ENCODE measurements at places on chromosomes 7 and 10.

DNA sequence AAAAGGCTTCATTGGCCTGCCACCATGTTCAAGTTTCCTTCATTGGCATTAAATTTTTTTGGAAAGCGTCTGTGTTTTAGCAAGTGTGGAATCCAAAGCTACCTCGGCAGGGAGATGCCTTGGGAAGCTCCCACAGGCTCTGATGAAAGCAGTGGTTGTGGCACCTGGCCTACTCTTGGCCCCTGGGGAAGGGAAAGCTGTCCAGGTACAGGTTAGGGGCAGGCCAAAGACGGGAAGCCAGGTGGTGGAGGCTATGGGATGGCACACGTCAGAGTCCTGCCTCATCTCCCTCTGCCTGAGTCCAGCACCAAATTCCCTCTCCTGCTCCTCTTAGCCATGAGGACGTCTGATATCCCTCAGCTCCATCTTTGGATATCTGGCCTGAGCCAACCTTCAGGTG lies 49.7 kb downstream of the C10orf120 start:
- no peak for DNase-seq

GRCh38 chr7:141288626-141289025 lies 214.8 kb downstream of the TMEM178B start:
- DNase-seq: no peak

DNA sequence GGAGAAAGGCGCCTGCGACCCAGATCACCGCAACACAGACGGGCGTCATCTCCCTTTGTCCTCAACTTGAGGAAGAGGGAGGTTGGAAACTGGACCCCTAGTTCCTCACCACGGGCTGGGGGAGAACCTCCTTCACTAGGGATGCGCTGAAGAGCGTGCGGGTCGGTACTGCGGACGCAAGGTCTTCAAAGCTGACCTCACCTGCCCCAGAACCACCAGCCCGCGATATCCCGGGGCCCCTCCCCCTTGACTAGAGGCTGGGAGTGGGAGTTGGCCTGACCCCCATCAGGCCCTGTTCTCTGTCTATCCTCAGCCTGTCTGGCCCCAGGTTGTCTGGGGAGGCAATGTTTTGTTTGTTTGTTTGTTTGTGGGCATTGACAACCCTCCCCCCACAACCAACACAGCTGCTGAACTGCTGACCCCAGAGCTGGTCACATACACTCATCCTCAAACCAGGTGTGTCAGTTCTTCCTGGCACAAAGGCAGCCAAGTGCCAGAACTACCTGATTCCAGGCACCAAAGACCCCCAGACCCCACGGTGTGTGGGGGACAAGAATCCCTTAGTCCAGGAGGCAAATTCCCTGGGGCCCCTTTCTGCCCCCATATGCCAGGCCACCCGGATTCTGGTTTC lies 2.9 kb downstream of the NPM3 start:
- no peak for DNase-seq

GRCh38 chr10:132993271-132994184 lies 51.2 kb upstream of the CFAP46 start:
- DNase-seq: no peak

DNA sequence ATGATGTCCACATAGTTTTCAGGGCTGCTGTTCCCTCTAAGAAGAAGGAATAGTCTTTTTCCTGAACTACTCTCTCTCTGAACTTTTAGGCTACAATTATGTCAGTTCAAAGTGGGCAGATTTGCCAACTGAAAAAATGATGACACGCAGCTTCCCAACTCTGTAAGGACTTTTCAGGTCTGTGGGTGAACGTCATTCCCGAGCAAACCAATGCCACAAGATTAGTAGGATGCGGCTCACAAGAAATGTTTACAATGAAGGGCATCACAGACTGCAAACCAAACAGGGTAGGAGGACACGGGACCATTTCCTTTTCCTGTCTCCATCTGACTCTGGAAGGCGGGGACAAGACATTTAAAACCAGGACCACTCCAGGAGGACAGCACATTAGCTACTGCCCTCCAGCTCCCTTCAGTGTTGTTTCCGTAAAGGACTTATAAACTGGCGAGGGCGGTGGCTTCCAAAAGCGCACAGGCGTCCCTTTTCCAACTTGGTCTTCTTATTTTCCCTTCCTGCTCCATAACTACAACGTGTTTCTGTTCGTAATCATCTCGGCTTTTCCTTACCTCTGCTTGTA lies 539 bp upstream of the MKLN1 start:
- no peak for DNase-seq

DNA sequence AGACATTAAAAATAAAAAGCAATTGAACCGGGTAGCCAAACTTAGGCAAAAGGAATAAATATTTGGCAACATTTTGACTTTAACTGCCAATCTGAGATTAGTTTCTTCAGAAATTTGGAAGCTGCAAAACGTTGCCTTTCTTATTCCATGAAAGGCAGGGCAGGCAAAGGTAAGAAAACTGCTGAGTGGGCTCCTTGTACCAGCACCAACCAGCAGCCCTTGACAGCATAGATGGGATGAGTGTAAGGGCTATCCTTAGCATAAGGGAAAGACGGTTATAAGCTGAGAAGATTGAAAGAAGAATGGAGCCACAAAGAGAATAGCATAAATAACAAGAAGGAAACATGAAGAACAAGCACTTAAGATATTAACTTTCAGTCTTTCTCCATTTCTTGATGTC lies 28.6 kb downstream of the AP3M1 start:
- DNase-seq: no peak

DNA sequence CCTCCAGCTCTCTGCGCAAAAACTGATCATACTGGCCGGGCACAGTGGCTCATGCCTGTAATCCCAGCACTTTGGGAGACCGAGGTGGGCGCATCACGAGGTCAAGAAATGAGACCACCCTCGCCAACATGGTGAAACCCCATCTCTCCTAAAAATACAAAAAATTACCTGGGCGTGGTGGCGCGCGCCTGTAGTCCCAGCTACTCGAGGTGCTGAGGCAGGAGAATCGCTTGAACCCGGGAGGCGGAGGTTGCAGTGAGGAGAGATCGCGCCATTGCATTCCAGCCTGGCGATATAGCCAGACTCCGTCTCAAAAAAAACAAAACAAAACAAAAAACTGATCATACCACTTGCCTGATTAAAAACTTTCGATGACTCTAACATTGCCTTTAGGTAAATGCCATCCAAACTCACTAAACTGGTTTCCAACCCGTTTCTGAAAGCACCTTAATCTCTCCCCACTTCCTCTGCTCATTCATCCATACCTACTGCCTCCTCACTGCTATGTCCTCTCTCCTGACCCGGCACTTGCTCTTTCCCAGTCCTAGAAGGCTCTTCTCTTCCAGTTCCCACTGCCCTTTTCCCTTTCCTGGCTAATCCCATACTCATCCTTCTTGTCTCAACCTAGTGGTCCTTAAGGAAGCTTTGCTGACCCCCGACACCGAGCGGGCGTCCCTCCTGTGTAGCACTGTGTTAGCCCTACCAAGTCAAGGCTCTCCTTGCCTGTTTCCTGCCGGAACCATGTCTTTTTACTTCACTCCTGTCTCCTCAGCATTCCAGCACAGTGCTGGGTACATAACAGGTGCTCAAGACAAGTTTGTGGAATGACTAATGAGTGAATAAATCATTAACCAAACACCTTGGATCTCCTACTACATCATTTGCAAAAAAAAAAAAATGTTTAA lies 686 bp upstream of the MIOS start:
- no peak for DNase-seq

DNA sequence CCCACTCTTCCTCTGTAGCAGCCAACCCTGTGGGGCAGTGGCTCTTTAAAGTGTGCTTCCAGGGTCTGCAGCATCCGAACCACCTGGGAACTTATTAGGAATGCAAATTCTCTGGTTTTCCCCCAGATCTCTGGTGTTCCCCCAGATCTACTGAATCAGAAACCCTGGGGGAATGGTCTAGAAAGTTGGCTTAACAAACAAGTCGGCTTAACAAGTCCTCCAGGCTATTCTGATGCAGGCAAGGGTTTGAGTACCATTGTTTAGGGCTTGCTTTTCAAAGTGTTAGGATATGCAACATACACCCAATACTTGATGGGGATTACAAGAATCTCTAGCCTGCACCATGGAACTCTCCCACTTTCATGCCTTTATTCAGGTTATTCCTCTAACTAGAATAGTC lies 126.3 kb downstream of the RALA start:
- no peak for DNase-seq

DNA sequence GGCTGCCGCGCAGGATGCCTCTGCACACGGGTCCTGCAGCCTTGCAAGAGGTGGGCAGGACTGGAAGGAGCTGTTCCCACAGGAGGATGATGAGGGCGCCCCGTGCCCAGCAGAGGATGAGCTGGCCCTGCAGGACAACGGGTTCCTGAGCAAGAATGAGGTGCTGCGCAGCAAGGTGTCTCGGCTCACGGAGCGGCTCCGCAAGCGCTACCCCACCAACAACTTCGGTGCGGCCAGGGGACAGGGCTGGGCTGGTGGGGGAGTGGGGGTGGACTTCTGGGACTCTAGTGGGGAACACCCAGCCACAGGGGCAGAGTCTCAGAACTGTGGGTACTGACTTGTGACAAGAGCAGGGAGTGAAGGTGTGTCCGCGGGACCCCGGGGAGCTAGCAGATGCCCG lies 16.0 kb downstream of the ZFYVE27 start:
- DNase-seq: no peak

DNA sequence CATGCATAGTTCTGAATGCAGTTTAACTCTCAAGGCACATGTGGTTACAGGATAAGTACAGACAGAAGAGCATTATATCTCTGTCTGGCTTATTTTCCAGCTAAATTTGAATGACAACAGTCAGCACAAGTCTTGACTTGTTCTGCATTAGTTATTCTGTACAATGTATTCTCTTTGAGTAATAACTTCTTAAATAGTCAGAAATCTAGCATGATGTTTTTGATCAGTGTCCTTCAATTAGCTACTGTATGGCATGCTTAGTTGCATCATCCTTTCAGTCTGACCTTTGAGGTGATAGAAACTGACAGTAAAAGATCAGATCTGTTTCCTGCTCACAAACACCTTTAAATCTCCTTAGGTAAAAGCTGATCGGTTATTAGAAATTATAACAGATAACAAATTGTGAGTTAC lies 118.1 kb downstream of the ARL4A start:
- DNase-seq: no peak

GRCh38 chr7:27153526-27153925 lies 1.1 kb upstream of the HOXA3 start:
- no peak for DNase-seq

DNA sequence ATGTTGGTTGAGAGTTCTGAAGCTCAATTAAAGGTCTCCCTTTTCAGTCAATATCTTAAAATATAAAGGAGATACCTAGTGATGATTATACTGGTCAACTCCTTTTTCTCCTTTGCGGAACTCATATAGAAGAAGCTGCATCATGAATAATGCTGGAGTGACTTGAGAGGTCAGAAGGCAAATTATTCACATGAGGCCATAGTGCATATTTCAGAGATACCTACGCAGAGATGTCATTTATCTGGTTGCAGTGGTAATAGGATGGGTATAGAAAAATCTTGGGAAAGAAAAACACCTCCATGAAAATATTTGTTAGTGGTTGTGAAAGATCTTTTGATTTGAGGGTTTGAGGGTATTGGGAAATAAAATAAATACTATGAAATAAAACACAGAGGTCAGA lies 47.7 kb downstream of the NXPH1 start:
- DNase-seq: no peak

DNA sequence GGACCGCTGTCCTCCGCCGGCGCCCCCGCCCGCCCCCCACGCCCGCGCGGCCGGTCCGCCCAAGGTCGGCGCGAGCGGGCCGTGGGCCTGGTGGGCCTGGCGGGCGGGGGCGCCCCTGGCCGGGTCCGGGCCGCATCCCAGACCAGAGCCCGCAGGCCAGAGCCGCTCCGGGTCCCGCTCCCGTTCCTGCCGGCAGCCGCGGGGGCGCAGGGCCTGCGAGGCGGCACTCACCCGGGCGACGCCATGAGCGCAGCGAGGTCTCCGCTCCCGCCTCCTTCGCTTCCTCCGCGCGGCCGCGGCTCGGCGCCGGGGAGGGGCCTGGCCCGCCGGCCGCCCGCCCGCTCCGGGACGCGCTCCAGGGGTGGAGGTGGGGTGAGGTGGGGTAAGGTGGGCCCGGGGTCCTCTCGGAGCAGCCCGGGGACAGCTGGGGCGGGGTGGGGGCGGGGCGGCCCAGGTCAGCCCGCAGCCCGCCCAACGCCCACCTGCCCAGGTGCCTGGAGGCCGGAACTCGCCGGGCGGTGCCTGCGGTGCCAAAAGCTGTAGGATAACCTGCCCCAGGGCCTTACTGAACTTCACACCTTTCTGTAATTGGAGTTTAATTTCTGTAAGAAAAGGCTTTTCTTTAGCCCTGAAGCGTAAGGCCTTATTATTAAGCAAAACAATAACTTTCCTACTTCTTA lies at the start of gene URGCP:
Gene URGCP, minus strand, starts transcription at position 266 of the 680 bp plus-strand sequence. Its CDS starts 21 bp downstream, at position 245.
- DNase-seq: peak; percentile 54

GRCh38 chr10:55330486-55330885 lies 529.5 kb upstream of the PCDH15 start:
- no peak for DNase-seq

DNA sequence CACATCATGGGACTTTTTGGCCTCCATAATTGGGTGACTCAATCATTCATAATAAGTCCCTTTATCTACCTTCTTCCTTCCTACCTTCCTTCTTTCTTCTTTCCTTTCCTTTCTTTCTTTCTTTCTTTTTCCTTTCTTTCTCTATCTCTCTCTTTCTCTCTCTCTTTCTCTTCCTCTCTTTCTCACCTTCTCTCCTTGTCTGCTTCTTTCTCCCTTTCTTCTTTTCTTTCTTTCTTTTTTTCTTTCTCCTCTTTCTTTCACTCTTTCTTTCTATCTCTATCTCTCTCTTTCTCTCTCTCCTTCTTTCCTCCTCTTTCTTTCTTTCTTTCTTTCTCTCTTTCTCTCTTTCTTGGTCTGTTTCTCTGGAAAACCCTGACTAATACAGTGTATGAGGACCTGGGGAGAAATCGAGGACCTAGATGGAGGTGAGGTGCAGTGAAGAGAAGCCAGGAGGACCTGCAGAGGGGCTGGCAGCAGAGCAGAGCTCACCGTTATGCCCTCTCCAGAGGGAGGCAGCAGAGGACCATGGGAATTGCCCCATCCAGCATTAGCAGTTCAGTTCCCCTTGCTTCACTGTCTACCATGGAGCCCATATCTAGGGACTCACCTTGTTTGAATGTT lies 52.7 kb upstream of the BTRC start:
- no peak for DNase-seq

DNA sequence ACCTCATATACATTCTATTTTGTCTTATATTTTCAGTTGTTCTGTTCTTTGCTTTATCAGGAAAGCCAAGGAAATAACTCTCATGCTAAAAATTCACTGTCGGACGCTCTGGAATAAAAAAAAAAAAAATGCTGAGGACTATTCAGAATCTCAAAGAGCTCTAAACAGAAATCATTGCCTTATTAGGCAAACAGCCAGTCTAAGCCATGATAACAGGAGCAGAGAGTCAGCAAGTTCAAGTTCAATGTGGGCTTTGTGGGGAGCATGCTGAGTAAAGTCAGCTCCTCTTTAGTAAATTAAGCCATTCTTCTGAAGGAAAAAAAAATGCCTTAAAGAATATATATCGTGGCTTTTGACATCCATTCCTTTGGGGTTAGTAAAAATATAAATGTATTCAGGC lies 13.6 kb upstream of the FAM13C start:
- no peak for DNase-seq

GRCh38 chr7:47785923-47786556 lies 162.2 kb downstream of the PKD1L1 start:
- DNase-seq: no peak

All from naive thymus-derived CD8-positive, alpha-beta T cell (primary cell).